HT1080 (cell line): ENCODE measurements at places on chromosomes 5 and 9.
A peak's percentile ranks its signal among the peaks of the same experiment; 100 is the strongest.

DNA sequence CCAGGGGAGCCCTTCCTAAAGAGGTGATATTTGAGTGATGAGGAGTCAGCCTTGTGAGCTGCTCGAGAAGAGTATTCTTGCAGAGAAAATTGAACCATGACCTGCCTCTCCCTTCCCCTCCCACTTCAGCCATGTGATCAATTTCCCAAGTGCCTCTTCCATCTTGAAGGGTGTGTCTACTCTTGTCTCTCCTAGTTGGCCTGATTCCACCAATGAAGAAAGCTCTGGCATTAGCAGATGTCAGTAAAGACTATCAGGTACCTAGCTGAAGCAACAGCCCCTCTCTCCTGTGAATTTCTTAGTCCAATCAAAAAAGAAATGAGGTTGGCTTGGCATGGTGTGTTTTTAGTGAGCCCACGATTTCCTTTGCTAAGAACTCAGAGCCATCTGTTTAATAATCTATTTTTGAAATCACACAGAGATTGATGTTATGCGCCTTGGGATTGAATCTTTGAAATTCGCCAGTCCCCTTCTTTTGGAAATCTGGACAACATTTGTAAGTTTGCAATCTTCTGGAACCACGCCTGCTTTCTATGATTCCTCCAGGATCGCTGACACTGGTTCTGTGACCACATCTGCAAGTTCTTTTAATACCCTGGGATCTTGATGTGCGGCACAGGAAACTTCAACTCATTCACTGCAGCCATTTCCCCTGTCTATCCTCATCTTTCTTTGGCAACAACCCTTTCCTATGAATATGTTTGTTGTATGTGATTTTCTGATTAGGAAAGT, 404.6 kb downstream of the DMRT2 start:
- no peak for DNase-seq

GRCh38 chr5:41966401-41967105, 41.5 kb downstream of the FBXO4 start:
- DNase-seq = no peak

GRCh38 chr9:3909966-3910650, 384.3 kb upstream of the RFX3 start:
- peak; percentile 49 for DNase-seq

GRCh38 chr9:127873886-127874285, 3.6 kb downstream of the AK1 start:
- no peak for DNase-seq

- peak; percentile 17 for DNase-seq
These were observed 853.7 kb downstream of the TAF11L14 start for GRCh38 chr5:18487928-18488480.

GRCh38 chr5:157283434-157283833, 17.5 kb downstream of the CYFIP2 start:
- DNase-seq = no peak

GRCh38 chr9:22975951-22976350, 529.3 kb downstream of the DMRTA1 start:
- DNase-seq = peak; percentile 63

- DNase-seq = no peak
These were observed 1038.8 kb upstream of the ARRDC3 start for GRCh38 chr5:92421942-92422341.

DNA sequence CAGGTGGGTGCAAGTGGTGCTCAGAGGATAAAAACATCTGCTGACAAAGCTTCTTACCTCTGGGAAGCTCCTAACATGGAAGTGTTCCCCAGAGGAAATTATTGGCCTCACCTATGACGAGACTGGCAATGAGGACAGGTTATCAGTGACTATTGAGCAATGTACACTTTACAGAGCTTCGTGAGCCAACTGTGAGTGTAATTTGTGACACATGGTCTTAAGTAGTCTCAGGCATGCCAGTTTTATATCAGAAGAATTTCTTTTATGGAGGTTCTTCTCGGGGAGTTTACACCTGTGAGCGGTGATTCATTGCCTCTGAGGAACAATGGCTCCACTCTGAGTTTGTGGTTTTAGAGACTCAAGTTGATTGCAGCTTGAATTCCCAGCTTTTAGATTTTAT, 11.3 kb downstream of the ANKDD1B start:
- DNase-seq = peak; percentile 71
